ENCODE measurements at places on chromosomes 6 and 20.

DNA sequence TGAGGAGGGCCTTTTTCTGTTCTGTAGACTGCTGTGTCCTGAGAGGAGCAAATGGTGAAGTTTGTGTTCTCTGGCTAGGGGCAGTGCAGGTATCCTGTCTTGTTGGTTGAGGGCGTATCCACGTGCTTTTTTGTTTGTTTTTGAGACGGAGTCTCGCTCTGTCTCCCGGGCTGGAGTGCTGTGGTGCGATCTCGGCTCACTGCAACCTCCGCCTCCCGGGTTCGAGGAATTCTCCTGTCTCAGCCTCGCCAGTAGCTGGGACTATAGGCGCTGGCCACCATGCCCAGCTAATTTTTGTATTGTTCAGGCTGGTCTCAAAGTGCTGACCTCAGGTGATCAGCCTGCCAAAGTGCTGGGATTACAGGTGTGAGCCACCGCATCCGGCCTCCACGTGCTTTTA, 10.8 kb upstream of the PXDC1 start:
- no peak for DNase-seq

DNA sequence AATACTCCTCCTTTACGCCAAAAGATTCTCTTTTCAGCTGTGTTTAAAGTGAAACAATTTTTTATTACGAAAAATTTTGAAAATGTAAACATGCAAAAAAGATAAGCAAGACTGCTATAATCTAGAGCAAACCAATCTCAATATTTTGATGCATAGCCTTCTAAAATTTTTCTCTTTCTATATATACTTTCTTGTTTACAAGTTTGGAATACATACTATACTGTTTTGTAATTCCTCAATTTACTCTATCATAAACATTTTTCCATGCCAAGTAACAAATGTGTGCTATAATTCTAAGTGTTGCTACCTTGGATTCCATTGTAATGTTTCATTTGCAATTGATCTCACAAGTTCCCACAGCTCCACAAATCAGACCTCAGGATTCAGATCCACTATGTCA, 43.1 kb upstream of the KIF16B start:
- no peak for DNase-seq

DNA sequence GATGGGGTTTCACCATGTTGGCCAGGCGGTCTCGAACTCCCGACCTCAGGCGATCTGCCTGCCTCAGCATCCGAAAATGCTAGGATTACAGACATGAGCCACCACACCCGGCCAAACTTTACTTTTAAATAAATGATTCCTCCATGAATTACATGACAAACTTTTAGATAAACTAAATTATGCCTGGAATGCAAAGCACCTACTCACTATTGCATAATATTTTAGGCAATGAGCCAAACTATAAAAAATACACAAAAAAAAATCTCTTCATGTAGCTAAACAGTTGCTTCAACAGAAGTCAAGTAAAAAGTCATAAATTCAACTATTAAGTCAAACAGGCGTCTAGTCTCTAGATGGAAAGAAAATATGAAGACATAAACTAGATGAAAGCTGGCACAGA, 56.5 kb downstream of the PTPRK start:
- no peak for DNase-seq

DNA sequence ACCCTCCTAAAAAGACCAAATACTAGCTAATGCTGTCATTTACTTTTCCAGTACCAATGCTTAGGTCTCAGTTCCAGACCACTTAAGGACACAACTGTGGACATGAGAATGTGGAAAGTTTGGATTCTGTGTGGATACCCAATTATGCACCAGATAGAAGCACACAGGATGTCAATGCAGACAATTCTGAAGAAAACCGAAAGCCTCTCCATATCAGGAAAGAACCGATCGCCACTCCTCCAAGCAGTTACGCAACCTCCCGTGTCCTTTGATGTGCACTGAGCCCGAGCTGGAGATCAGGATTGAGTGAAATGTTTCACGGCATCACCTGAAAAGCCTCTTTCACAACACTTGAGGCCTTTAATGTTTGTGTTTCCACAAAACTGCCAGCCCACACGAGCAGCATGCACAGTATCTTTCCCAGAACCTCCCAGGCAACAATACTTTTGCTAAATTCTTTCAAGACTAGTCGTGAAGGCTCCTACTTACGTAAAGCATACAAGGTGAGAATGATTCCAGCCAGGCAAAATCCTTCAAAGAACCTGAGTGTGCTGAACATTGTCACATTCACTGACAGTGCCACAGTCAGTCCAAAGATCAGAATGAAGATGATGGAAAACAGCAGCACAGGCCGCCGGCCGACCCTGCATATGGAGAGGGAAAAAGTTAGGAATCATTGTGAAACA, 47.0 kb downstream of the SLC22A23 start:
- no peak for DNase-seq

DNA sequence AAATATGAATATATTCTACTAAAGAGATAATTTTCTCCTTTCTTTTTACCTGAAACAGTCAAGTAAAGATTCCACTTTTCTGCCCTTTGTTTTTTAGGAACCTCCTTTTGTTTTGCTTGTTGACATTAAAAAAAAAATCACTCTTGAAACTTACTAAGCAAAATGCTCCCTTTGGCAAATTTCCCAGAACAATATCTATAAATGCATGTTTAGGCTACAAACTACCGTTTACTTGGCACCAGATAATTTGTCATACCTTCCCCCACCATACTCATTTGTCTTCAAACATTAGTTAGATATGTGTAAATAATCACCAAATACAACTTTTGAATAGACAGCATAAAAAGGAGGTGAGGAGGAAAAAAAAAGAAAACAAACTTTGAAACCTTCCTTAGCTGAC, 604.7 kb downstream of the RFPL4B start:
- no peak for DNase-seq

- no peak for DNase-seq
Measured at GRCh38 chr6:121285041-121285440, 49.2 kb downstream of the TBC1D32 start.

DNA sequence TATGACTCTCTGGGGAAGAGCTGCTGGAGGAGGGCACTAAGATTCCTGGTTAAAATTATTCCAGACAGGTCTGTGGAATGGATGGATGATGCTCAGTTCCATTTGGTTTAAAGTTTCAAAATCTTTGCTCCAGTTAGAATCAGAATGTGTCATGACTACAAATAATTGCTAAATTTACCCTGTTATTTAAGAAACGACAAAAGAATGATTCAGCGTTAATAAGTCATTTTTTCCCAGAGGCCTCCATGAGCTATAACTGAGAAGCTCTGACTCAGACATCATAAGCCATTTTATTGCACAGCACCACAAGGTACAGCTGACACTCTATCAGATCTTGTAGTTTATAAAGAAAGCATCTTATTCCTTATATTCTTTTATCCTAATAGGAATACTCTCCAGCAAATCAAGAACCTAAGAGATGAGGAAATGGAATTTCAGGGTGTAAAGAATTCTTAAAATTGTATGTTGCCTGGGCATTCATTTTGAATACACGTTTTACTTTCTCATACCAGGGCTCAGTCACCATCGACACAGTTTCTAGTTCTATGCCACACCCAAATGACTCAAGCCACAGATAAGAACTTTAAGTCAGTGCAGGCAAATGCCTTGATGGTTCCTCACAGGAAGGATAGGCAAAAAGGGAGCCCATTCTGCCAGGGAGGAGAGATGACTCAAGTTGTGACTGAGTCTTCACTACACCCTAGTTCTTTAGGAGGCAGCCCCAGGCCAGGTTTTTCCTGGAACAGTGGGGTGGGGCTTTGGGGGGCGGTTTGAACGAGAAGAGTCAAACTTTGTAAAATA, 636.0 kb downstream of the MMUT start:
- no peak for DNase-seq

- DNase-seq = no peak
Measured at GRCh38 chr6:40936818-40937251, 102.2 kb downstream of the UNC5CL start.

DNA sequence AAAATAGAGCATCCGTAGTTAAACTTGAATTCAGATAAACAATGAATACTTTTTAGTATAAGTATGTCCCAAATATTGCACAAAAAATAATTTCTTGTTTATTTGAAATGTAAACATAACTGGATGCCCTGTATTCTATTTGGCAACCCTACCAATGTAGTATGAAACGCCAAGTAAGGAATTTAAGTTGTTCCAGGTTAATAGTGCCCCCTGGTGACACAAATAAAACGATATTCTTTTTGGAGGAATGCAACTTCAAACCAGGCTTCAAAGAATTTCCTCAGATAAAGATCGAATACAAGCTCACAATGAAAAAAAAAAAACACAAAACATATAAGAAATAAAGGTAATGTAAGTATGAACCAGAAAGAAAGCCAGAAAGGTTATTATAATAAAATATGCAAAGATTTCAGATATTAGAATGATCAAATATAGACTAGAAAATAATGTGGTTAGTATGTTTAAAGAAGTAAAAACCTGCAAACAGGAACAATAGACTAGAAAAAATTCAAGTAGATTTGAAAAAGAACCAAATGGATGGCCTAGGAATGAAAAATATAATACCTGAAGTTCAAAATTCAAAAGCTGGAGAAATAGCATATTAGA, 18.4 kb upstream of the AKAP7 start:
- DNase-seq = no peak

GRCh38 chr6:143802833-143803565, 40.1 kb upstream of the LTV1 start:
- DNase-seq = no peak

DNA sequence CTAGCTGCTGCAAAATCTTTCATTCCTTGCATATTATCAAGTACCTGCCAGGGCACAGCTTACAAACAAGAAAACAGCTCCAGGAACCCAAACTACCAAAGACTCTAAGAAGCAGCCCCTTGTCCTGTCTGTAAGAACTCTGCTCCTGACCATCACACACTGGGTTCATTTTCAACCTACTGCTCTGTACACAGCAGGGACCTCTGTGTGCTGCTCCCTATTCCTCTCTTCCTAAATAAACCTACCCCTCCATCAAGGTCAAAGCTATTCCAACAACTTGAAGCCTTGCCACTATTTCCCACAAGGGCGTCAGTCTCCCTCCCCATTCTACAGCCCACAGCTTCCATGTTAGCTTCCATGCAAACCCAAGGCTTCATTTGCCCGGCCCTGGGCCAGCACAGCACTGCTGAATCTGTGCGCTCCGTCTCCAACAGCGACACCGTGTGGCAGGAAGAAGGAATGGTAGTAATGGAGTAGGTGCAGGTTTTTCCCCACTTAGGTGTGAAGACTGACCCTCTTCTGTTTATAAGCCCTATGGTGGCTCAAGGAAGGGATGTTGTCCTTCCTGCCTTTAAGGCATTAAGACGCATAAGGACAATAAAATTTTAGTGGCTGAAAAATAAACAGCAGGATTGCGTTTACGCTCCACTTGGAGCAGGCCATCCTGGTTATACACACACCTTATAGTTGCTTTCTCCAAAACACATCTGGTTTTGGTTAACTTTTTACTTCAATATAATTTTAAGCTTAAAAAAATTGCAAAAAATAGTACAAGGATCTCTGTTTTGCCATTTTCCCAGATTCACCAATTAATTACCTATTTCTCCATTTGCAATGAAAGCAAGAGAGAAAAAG, 115.2 kb upstream of the NXT1 start:
- peak; percentile 38 for DNase-seq

GRCh38 chr6:2956930-2957685, 14.3 kb downstream of the SERPINB6 start:
- DNase-seq = no peak

DNA sequence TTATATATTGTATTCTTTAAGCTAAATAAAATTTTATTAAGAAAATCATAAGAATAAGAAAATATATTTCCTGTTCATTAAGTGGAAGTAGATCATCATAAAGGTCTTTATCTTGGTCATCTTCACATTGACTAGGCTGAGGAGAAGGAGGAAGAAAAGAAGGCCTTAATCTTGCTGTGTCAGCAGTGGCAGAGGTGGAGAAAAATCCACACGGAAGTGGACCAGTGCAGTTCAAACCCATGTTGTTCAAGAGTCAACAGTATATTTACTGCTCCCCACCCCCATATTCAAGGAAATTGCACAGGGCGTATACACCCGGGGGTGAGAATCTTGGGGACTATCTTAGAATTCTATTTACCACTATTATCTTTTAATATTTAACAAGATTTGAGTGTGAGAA, 178.6 kb upstream of the SCGN start:
- no peak for DNase-seq

DNA sequence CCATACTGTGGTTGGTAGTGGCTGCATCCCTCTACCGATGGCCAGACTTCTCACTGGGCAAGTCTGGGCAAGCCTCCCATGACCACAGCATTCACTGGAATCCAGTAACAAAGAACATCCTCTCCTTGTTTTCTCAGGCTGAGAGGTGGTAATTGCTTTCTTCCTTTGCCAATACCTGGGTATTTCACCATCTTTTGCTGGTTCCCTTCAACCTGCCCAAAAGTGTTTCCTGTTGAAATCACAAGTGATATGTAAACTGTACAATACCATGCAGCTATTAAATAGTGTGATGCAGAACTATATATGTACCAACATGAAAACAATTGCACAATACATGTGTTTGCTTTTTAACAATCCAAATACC, at the start of gene PTCHD4:
Gene PTCHD4, minus strand, starts transcription at position 55 of the 364 bp plus-strand sequence. CDS start 42,240 bp downstream, outside the sequence.
- no peak for DNase-seq

DNA sequence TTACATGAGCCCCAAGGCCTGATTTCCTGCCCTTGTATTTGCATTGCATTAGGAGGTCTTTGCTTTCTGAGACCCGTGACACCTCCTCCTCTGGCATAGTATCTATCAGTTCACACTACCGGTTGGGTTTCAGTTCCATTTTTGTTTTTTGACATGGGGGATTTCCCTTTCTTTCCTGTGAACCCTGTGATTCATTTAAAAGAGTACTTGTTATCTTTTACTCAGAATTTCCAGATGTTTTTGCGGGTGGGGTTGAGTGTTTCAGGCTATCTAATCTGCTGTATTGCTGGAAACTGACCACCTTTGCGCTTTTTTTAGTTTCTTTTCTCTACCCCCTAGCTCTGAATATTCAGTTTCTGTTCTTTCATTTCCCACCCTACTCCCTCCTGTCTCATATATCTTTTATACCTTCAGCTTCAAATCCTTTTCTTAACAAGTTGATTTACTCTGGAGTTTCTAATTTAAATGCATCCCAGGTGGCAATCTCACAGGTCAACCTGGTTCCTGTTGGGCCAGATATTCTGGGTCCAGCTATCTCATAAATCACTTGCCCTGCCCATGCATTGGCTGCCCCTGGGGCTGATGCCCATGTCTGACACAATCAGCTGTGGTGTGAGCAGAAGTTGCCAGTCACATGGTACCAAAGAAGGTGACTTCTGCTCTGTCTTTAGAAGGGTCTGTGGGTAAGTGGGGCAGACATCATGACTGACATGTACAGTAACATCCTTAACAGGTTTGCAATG, 14.3 kb upstream of the NCOA3 start:
- DNase-seq = no peak

GRCh38 chr6:69988458-69989126, 122.2 kb downstream of the COL19A1 start:
- no peak for DNase-seq

DNA sequence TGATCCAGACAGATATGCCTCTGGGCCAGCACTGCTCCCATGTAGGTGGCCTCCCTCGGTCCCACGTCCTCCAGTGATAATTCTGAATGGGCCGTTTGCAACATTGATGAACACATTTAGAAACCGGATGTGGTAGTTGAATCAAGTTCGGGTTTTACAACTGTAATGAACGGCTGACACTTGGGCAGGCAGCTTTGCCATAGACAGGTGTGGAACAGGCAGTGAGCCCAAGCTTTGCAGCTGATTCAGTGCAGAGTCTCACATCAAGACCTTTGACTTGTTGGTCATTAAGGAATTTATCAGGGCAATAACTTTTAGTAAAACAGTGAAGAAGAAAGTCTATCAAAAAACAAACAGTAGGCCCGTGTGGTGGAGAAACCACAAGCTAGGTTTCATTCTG, 466.6 kb upstream of the AGPAT4 start:
- DNase-seq = no peak

GRCh38 chr20:10576411-10577090, 97.2 kb downstream of the JAG1 start:
- no peak for DNase-seq

Measured in uterus (tissue), 4 donors.